ENCODE measurements at places on chromosomes 2 and 18. TPM values are rescaled to one million over a fixed set of nuclear protein-coding genes. Genes with fewer than 3 reads are reported as not detected.

PFN4 gene
- total RNA-seq, result 4.1 TPM

IL36RN gene
- 0.22 TPM for total RNA-seq

CXCR2 gene
- 0.99 TPM for total RNA-seq

CYBRD1 gene
- total RNA-seq, result 119 TPM

PCARE gene
- 57.0 TPM for total RNA-seq

ADAM23 gene
- total RNA-seq, result 9.5 TPM

SOWAHC gene
- total RNA-seq, result 17.9 TPM

ITGB6 gene
- total RNA-seq, result 12.7 TPM

CIB4 gene
- total RNA-seq, result not detected

RNF125 gene
- total RNA-seq, result 4.1 TPM

DSC3 gene
- 18.1 TPM for total RNA-seq
